ENCODE measurements at places on chromosomes 16 and 17. TPM values are rescaled to one million over a fixed set of nuclear protein-coding genes. Genes with fewer than 3 reads are reported as not detected.
A peak's percentile ranks its signal among the peaks of the same experiment; 100 is the strongest.

GRCh38 chr17:77317091-77317750, 176.5 kb downstream of the SEC14L1 start:
- no peak overlapping the region for H3K27ac ChIP-seq
- DNase-seq = peak; percentile 66
- no peaks in the 10 kb centered on the region for H3K4me1 ChIP-seq
- no peaks in the 10 kb centered on the region for H3K27me3 ChIP-seq
- H3K36me3 ChIP-seq = no peaks in the 10 kb centered on the region
- no peak overlapping the region for H3K4me3 ChIP-seq

DNA sequence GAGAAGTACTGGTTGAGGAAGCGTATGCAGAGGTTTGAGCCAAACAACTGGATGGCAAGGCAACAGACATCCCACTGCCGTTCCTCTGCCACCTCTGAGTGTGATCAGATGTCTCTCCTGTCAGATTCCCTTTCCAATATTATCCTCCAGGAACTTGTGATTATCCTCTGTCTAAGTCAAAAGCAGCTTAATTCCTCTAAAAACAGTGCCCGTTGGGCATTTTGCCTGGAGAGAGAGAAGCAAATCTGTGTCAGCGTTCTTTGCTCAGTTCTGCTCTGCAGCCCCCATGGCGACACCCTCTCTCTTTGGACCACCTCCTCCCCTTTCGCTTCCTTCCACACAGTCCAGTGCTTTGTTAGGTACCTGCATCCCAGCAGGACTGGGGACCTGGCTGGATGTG, 56.1 kb upstream of the TBX2 start:
- H3K4me1 ChIP-seq = no peaks in the 10 kb centered on the region
- H3K27ac ChIP-seq = no peak overlapping the region
- DNase-seq = no peak
- no peaks in the 10 kb centered on the region for H3K27me3 ChIP-seq
- no peak overlapping the region for H3K4me3 ChIP-seq

GRCh38 chr17:63171428-63172393, 205.7 kb downstream of the TANC2 start:
- no peaks in the 10 kb centered on the region for H3K4me1 ChIP-seq
- H3K27ac ChIP-seq = no peak overlapping the region
- H3K4me3 ChIP-seq = no peak overlapping the region
- H3K27me3 ChIP-seq = no peaks in the 10 kb centered on the region
- DNase-seq = peak; percentile 50
- no peaks in the 10 kb centered on the region for H3K36me3 ChIP-seq

- no peak for DNase-seq
- H3K27ac ChIP-seq = no peak overlapping the region
- no peaks in the 10 kb centered on the region for H3K36me3 ChIP-seq
Observed at GRCh38 chr16:57739756-57740422, 4.3 kb downstream of the KATNB1 start.

DNA sequence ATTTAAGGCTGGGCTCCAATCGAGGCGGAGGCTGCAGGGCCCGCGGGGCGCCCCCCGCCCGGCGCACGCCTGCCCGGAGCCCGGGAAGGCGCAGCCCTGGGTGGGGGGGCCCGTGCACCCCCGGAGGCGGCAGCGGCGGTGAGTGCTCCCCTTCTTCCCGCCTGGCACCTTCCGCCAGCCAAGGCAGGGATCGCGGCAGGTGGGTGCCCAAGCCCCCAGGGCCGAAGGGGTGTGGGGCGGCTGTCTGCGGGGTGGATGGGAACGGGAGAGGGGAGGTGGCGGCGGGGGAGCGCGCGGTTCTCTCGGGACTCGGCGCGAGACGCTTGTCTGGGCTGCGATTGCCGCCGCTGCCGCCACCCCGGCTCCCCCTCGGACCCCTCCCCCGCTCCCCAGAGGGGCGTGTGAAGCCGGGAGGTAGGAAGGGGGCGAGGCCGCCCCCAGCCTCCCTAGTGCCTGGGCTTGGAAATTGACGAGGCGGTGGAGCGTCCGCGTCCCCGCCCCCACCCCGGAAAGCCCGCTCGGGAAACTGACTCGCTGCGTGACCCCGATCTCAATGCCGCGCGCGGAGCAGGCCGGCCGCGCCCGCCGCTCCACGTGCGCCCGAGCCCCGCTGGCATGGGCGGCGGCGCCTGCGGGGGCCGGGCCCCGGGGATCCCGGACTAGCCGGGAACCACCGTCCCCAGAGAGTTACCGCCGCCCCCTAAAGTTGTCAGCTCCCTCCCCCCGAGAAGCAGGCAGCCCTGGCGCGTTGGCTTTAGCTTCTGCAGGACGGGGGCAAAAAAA, 231.5 kb downstream of the MRTFB start:
- peak overlapping the region; percentile 28 for H3K27ac ChIP-seq
- no peaks in the 10 kb centered on the region for H3K36me3 ChIP-seq
- DNase-seq = peak; percentile 49
- peak overlapping the region; percentile 97 for H3K4me3 ChIP-seq
- no peaks in the 10 kb centered on the region for H3K27me3 ChIP-seq

DNA sequence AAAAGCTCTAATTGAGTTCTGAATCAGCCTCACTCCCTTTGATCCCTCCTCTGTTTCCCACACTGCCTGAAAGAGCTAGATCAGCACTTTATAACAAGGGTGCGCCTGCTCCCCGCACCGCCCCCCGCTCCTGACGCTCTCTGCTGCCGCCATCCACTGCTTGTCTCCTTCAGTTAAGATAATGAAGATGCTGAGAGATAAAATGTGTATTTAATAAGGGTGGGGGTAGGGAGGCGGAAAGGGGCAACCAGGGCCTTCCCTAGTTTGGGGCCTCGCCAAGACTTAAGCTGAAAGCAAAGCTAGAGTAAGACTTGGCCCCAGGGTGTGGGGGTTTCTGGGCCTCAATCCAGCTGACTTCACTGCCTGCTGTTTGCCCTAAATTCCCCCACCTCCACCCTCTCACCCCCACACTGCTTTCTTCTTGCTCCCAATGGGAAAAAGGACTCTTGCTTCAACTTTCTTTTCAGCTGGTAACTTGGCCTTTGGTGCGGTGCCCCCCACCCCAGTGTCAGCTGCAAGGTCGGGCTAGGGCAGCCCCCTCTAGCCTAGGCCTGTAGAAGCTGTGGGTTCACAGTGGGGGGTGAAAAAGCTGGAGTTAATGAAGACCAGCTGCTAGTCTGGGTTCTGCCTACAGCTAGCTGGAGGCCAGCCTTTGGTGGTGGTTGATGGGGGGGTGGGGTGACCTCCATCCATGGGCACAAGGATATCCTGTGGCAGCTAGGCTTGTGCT, 1.8 kb upstream of the RARA start:
- peaks cover 5% of the 10 kb centered on the region for H3K4me1 ChIP-seq
- H3K4me3 ChIP-seq = no peak overlapping the region
- no peak for DNase-seq
- H3K27me3 ChIP-seq = no peaks in the 10 kb centered on the region
- H3K27ac ChIP-seq = no peak overlapping the region

GRCh38 chr17:32757963-32758362, 119.0 kb downstream of the MYO1D start:
- DNase-seq = no peak
- H3K27me3 ChIP-seq = no peaks in the 10 kb centered on the region
- no peak overlapping the region for H3K4me3 ChIP-seq
- H3K4me1 ChIP-seq = no peaks in the 10 kb centered on the region

DNA sequence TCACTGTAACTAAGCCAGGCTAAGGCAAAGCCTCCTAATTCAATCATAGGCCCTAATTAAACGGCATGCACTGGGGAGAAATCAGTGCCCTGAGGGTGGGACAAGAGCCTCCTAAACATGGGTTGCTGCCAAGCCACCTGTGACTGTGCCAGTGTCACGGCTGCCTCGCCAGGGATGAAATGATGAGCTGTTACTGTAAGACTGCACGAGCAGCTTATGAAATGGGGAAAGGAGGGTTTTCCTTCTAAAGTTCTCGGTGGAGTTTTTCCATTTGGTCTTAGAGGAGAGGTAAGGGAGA, 12.7 kb downstream of the TMEM11 start:
- no peaks in the 10 kb centered on the region for H3K4me1 ChIP-seq
- no peaks in the 10 kb centered on the region for H3K27me3 ChIP-seq
- H3K4me3 ChIP-seq = no peak overlapping the region
- no peak for DNase-seq
- peaks cover 7% of the 10 kb centered on the region for H3K36me3 ChIP-seq
- H3K27ac ChIP-seq = no peak overlapping the region

- no peak overlapping the region for H3K4me3 ChIP-seq
- peaks cover 2% of the 10 kb centered on the region for H3K4me1 ChIP-seq
- H3K27ac ChIP-seq = no peak overlapping the region
- no peak for DNase-seq
- no peaks in the 10 kb centered on the region for H3K36me3 ChIP-seq
Observed at GRCh38 chr17:59752446-59752845, 45.0 kb downstream of the VMP1 start.

GRCh38 chr17:66692421-66692690, 142.6 kb upstream of the CACNG5 start:
- H3K4me1 ChIP-seq = no peaks in the 10 kb centered on the region
- no peak overlapping the region for H3K4me3 ChIP-seq
- no peaks in the 10 kb centered on the region for H3K27me3 ChIP-seq
- no peaks in the 10 kb centered on the region for H3K36me3 ChIP-seq
- H3K27ac ChIP-seq = no peak overlapping the region

DNA sequence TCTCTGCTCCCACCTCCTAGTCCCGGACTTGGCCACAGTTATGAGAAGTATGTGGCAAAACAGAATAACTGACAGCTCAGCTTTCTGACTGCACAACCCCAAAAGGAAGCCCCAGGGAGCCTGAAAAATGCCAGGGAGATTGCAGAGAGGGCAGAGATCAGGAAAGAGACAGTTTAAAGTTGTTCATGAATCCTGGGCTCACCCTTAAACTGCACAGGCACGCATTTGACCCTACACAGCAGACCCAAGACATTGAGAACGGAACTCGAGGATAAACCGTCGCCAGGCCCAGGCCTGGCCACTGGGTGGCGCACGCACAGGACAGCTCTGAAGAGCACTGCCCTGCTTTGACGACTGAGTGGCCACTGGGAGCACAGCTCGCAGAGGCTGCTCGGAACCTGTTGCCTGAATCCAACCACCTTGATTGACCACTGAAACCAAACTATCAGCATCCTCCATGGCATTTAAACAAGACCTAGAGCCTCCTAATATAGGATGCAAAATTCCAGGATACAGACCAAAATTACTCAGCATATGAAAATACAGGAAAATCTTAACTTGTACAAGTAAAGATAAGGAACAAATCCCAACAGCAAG, 114.0 kb downstream of the C16orf95 start:
- H3K27ac ChIP-seq = peak overlapping the region; percentile 12
- no peaks in the 10 kb centered on the region for H3K27me3 ChIP-seq
- H3K4me1 ChIP-seq = no peaks in the 10 kb centered on the region
- no peak overlapping the region for H3K4me3 ChIP-seq

DNA sequence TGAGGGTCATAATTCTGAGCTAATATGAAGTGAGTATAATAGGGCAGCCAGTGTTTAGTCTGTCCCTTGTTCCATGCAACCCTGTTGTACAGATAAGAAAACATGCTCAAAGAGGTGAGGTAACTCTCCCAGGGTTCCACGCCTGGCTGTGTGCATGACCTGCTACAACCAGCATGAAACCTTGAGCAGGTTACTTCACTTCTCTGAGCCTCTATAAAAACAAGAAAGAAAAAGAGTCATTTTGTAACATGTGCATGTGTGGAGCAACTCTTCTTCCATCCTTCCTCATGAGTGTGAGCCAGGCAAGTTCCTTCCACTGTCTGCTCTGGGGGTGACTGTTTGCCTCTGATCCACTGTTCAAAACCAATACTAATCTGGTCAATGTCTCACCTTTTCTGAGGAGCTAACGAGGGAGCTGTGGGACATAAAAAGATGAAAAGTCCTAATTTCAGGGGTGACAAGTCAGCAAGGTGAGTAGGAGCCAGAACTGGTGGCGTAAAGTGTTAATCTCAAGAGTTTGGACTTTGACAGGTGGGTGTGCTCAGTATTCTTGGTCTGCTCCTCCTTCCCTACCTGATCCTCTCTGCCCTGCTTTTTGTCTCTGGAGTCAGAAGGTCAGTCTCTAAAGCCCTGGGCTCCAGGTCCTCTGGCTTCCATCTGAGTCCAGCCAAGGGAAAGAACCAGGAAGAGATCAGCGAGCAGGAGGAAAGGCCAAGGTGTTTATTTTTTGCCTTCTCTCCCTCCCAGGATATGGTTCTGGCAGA, 21.5 kb downstream of the GFOD2 start:
- H3K36me3 ChIP-seq = no peaks in the 10 kb centered on the region
- H3K4me3 ChIP-seq = no peak overlapping the region
- H3K4me1 ChIP-seq = no peaks in the 10 kb centered on the region
- no peak for DNase-seq
- H3K27ac ChIP-seq = no peak overlapping the region
- no peaks in the 10 kb centered on the region for H3K27me3 ChIP-seq

- H3K4me3 ChIP-seq = no peak overlapping the region
- no peaks in the 10 kb centered on the region for H3K4me1 ChIP-seq
- DNase-seq = no peak
- H3K27me3 ChIP-seq = no peaks in the 10 kb centered on the region
Observed at GRCh38 chr17:13538841-13539411, 62.8 kb downstream of the HS3ST3A1 start.

DNA sequence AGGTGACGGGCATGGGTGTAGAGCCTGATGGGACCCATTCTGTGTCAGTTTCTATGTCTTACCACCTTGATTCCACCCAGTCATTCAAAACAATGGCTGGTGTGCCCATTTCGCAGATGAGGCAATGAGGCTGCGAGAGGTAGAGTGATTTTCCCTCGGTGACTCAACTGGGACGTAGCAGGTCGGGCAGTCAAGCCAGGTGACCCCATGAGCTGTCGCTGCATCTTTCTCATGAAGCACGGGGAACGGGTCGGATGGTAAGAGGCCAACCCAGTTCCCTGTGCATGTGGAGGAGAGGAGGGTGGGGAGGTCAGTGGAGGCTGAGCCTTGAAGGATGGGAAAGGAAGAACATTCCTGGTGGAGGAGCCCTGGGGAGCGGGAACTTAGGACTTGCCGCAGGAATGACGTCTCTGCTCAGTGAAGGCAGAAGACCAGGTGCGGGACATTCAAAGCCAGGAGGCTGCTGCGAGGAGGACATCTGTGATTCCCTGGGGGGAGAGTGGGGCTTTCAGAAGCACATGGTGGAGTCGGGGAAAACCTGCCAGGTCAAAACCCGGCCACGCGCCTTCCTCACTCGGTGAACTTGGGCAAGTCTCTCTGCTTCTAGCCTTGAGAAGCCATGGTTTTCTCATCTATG, 1.1 kb downstream of the IL21R start:
- DNase-seq = no peak
- H3K4me1 ChIP-seq = no peaks in the 10 kb centered on the region
- no peaks in the 10 kb centered on the region for H3K27me3 ChIP-seq
- no peak overlapping the region for H3K27ac ChIP-seq
- H3K36me3 ChIP-seq = no peaks in the 10 kb centered on the region
- no peak overlapping the region for H3K4me3 ChIP-seq

- no peaks in the 10 kb centered on the region for H3K4me1 ChIP-seq
- no peak overlapping the region for H3K4me3 ChIP-seq
- DNase-seq = no peak
- peaks cover 7% of the 10 kb centered on the region for H3K36me3 ChIP-seq
- no peaks in the 10 kb centered on the region for H3K27me3 ChIP-seq
Observed at GRCh38 chr16:72113616-72113945, 19.9 kb downstream of the DHX38 start.

GRCh38 chr17:74917430-74917829, 5.6 kb downstream of the USH1G start:
- H3K36me3 ChIP-seq = no peaks in the 10 kb centered on the region
- H3K4me1 ChIP-seq = no peaks in the 10 kb centered on the region
- DNase-seq = no peak
- H3K27me3 ChIP-seq = no peaks in the 10 kb centered on the region

- DNase-seq = no peak
- no peaks in the 10 kb centered on the region for H3K36me3 ChIP-seq
- H3K27me3 ChIP-seq = no peaks in the 10 kb centered on the region
- no peak overlapping the region for H3K4me3 ChIP-seq
- H3K27ac ChIP-seq = no peak overlapping the region
Observed at GRCh38 chr16:2710711-2711231, 9.3 kb downstream of the PRSS27 start.

The TP53TG3 gene
- not detected for total RNA-seq

The CDRT15L2 gene
- not detected for total RNA-seq

The CSH2 gene
- total RNA-seq = not detected

The MFAP4 gene
- 564 TPM for total RNA-seq

The ARHGAP44 gene
- 7.4 TPM for total RNA-seq
